ENCODE measurements at places on chromosomes 2 and 18.

DNA sequence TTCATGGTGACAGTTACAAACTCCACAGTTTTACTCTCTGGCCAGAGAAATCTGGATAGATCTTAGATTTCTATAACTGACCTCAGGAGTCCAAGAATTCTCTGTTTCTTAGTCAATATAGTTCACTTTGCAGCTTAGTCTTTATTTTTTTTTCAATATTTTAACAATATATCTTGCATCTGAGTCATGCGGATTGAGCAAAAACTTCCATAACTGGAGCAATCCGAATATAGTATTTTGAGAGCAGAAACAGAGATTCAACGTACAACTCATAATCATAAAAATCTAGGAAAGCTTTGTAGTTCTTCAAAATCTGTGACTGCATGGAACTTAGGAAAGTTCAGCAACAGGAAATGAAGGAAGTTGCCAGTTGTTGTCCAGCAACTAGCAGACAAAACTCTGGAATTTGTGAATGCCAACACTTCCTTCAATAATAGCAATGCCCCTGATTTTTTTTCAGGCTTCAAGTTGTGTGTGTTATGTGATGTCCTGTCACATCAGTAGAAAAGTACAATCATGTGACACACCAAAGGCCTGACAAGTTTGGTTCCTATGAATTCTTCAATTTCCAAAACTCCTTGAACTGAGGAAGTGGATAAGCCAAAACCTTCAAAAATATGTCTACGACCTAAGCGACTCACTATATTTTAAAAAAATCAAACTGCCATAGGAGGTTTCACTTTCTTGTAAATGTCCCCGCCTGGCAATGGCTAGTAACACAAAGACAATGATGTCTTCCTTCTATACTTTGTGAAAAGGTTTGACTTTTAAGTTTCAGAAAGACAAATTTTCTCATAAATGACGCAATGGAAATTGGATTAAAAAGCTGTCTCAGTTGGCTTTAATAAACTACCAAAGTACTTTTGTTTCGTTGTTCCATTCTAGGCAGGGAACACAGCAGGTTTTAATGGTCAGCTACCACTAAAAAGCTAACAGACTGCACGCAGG is 510.6 kb downstream of the ERBB4 start:
- DNase-seq, result no peak

- DNase-seq, result no peak
These were observed 16.3 kb downstream of the NRP2 start for GRCh38 chr2:205698286-205699268.

GRCh38 chr2:240374085-240374907 is 61.2 kb upstream of the GPC1 start:
- DNase-seq, result peak; percentile 94

DNA sequence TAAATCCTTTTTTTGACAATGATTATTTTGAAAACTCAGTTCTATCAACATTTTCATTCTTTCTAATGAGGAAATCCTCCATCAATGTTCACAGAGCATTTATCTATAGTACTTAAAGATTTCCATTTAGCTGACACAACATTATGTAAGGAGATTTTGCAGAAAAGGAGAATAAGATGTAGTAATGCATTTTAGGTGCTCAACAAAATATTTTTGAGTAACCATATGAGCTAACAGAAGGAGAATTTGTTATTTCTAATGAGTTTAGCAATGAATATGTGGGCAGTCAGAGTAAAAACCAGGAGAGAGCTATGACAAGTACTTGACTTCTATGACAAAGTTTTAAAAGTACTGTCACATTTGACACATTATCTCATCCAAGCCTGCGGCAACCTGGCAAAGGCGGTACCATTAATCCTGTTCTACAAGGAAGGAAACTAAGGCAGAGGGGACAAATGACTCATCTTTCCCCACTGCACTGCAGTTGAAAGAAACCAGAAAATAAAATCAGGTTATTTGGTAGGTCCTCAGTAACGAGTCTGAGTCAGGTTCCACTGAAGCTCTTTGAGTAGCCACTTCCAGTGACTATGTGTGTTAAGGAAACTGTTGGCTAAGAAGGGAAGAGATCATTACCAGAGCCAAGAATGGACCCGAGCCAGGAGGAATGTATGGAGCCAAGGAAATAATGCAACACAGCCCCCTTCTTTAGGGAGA is 134.1 kb upstream of the ITGB6 start:
- no peak for DNase-seq

- no peak for DNase-seq
These were observed 10.2 kb downstream of the TNFAIP6 start for GRCh38 chr2:151367571-151367970.

DNA sequence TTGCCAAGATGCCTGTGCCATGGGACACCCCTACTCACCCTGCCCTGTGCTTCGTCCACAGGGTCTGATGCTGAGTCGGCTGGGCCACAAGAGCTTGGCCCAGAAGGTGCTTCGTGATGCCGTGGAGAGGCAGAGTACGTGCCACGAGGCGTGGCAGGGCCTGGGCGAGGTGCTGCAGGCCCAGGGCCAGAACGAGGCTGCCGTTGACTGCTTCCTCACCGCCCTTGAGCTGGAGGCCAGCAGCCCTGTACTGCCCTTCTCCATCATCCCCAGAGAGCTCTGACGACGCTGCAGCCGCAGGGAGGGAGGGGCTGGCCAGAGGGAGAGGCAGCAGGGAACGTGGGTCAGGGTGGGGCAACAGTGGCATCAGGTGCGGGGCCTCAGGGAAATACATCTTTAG is 81.5 kb downstream of the STPG4 start:
- no peak for DNase-seq

DNA sequence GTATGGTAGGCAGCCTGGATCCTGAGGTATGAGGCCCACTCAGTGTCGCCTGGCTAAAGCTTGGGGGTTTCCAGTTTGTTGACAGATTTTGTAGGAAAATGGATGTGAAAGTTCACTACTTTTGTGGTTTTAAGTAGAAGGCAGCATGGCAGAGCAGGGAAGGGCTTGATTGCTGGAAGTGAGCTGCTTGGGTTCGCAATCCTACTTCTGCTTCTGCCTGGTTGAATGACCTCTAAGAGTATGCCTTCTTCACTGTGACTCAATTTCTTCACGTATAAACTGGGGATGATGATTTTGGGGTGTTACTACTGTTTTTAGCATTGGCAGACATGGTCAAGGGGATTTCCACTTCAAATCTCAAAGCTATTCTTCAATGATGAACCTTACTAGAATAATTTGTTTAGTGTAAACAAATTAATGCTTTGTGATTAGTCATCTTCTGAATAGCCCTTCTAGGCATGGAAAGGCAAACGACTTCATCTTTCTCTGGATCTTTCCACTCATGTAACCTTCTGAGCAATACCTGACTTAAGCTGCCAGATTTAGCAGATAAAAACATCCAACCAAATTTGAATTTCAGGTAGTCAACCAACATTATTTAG is 13.2 kb downstream of the BMP10 start:
- no peak for DNase-seq

- no peak for DNase-seq
These were observed 61.7 kb upstream of the IL1R2 start for GRCh38 chr2:101930019-101930418.

DNA sequence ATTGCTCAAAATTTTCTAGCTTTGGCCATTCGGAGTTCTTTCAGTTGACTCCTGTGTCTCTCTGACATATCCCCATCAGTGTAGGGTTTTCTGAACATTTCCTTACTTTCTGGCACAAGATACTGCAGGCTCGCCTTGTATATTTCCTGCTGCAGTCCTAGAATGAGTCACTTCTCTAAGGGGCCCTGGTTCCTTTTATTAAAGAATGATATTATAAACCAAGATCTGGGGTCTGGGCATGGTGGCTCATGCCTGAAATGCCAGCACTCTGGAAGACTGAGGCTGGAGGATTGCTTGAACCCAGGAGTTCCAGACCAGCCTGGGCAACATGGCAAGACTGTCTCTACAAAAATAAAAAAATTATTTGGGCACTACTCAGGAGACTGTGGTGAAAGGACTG is 3.0 kb upstream of the RPL37A start:
- no peak for DNase-seq

DNA sequence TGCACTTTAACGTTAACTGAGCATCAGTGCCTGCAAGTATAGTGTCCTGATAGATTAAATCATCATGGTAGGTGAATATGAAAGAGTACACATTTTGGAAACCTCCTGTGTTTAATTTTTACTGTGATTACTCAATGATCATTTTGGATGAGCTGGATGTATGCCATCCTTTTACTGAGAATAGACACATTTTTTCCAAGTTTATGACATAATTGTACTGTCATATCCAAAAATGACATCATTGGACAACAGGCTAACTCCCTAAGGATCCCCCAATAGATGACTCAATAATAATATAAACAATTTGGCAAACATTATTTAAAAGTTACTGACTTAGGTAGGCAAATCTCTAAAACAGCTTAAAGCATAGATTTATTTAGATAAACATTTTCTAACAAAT is 410.8 kb upstream of the REG3G start:
- no peak for DNase-seq

DNA sequence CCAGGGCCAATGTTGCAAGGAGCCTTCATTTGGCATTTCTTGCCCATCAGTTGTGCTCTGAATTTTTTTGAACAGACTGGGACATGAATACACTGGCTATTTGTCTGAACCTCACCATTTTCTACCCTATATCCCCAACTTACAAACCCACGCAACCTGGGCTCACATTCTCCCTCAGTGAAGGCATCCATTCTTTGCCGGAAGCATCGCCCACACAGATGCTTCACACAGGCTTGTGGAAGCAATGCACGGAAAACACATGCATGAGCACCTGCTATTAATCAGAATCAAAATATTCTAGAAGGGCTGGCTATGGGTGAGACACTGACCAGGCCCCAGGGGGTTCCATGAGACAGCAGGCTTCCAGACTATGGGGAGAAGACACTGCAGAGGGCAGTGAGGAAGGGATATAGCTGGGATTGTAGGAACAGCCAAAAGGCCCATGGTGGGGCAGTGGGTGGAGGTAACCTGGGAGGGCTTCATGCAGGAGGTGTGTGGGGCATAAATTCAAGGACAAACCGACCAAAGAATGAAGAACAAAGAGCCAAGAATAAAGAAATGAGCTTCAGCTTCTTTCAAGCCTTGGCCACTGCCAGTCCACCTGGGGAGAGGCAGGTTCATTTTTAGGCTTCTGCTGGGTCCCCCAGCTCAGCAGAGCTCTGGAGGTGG is 261.5 kb downstream of the CELF4 start:
- no peak for DNase-seq

DNA sequence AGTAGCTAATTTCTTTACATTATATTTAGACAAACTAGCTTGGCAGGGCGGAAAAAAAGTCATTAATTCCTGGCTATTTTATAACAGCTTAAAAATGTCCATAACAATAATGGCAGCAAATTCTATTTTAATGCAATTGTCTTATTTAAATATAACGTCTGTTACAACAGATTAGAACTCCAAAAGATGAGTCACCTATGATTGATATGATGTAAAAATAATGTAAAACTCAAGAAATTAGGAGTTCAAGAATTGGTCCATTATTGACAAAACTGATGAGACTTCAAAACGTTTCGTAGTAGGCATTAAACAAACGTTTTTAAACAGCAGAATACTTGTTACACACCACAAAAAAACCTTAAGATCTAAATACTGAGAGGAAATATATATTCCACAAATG is 2.7 kb downstream of the XPO1 start:
- no peak for DNase-seq

GRCh38 chr2:176872406-176872805 is 340.2 kb upstream of the HNRNPA3 start:
- no peak for DNase-seq

DNA sequence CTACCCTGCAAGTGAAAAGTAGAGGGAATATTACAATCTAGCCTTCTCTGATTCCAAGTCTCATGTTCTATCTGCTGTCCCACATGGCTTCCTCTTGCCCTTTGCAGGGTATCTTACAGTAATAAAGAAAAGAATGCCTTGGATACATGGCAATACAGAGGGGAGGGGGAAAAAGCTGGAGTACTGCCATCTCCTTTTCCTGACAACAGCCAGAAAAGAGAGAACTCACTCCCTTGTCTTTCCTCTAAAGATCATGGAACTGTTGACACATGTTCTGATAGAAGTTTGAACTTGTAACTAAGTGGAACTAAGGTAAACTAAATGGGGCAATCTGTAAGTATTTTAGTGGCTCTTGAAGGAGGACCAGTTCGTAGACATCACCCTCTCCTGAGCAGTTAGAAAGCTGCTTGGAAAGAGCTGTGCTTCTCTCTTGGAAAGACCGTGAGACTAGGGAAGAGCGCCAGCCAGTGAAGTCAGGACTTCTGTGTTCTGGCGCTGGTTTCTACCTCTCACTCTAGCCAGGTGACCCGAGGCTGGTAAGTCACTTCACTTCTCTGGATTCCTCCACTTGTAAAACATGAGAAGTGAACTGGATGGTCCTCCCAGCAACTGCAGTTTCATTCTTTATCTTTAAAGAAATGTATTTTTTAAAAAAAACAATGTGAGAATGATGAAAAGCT is 242.3 kb upstream of the FOSL2 start:
- DNase-seq, result no peak

DNA sequence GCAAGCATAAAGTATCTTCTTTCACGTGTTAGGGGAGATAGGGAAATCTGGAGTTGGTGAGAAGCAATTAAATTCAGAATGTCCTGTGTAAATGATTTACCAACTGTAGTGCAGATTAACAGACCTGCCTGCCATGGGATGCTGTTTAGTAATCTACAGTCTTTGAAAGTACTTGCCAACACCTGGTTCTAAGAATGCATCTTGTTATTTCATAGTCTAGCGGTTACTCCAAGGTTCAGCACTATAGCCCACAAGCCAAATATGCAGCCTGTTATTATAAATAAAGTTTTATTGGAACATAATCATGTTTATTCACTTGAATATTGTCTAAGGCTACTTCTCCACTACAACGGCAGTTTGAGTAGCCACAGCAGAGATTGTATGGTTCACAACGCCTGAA is 100.8 kb downstream of the OSBPL6 start:
- no peak for DNase-seq

DNA sequence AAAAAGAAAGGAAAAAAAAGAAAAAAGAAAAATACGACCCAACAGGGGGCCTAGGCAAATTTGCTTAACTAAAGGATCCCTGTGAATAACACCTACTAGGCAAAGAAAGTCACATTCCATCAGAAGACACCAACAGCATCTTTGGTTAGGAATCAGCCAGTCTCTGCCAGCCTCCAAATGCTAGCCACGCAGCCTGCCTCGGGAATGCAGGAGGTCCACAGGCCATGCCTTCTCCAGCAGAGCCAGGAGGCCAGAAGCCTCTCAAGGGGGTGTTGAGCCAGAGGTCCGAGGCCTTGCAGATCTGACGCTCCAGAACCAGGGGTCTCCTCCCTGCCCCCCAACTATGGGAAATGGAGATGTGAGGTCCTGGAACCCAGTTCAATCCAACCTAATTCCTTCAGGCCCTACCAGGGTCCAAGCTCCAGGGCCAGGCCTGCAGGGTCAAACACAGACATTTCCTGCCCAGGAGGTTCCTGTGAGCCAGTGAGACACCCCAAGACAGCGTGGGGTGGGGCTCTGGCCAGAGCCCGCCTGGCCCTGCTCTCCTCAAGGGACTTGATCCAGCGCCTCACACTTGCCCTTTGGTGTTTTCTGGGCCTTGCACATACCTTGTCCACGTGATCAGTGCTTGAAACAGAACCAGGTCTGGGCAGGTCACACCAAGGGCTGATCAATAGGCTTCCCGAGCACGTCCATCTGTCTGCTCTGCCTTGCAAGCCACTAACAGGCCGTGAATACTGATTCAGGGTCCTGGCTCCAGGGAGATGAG is 289.6 kb upstream of the ID2 start:
- DNase-seq, result no peak

GRCh38 chr2:151803811-151804210 is 24.4 kb downstream of the ARL5A start:
- DNase-seq, result no peak
